ENCODE measurements at places on chromosomes 6 and 20.

GRCh38 chr20:33917831-33918525, 75.7 kb upstream of the RALY start:
- DNase-seq, result no peak

- no peak for DNase-seq
Observed at GRCh38 chr20:35257175-35257909, 20.6 kb downstream of the MMP24OS start.

GRCh38 chr6:128557081-128557480, 36.7 kb upstream of the PTPRK start:
- no peak for DNase-seq

- no peak for DNase-seq
Observed at GRCh38 chr6:131635384-131636340, 1.4 kb upstream of the ENPP3 start.

- peak; percentile 17 for DNase-seq
Observed at GRCh38 chr6:6277413-6277812, 43.0 kb downstream of the F13A1 start.

DNA sequence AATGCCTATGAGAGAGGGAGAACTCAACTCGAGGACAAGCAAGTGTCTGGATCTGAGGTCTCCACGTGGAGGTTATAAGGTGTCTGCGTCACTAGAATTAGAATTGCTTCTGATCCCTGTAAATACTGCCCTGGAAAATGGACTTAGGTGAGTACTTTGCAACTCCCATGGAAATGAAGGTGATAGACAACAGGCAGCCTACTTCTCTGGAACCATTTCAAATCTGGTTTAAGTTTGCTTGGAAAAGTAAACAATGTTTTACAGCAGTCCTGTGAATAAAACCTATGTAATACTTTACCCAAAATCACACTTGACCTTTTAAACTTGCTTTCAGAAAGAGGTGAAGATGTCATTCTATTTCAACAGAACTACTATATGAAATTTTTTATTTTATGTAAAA, 70.1 kb upstream of the TENT5A start:
- DNase-seq, result no peak

DNA sequence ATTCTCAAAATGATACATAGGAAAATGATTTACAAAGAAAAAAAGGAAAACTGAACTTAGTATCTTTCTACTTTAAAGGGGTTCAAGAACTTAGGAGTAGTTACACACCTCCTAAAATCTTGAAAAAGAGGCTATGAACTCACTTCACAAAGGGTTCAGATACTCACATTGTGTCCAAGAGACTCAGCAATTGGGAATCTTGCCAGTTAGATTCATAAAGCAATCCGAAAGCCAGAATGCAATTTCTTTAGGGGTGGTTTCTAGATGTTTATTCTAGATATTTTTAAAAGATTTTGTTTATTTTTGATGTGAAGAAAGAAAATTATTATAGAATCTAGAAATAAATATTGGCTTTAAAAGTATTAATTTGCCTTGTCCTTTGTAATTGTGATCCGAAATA, 1.7 kb upstream of the MYB start:
- DNase-seq, result peak; percentile 37

GRCh38 chr6:93954584-93954983, 535.2 kb upstream of the EPHA7 start:
- no peak for DNase-seq

- peak; percentile 57 for DNase-seq
Observed at GRCh38 chr6:36126553-36127458, 3.5 kb upstream of the MAPK13 start.

DNA sequence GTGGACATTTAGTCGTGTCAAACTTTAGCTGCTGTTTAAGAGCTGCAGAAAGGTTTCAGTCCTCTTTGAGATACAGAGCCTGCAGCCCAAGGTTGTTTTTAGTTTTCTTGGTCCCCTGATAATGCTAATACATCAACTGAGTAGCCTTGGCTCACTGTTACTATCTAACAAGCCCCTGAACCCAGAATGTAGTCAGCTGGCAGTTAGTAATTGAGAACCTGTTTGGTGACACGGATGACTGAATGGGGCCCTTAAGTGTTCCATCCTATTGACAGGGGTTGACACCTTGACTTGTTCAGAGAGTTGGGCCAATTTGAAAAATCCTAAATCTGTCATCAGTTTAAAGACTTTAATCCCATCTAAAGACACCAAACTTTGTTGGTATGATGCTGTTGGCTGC, 2.8 kb downstream of the RTN4IP1 start:
- DNase-seq, result no peak

GRCh38 chr6:167548451-167548850, 223.6 kb downstream of the TTLL2 start:
- DNase-seq, result no peak

DNA sequence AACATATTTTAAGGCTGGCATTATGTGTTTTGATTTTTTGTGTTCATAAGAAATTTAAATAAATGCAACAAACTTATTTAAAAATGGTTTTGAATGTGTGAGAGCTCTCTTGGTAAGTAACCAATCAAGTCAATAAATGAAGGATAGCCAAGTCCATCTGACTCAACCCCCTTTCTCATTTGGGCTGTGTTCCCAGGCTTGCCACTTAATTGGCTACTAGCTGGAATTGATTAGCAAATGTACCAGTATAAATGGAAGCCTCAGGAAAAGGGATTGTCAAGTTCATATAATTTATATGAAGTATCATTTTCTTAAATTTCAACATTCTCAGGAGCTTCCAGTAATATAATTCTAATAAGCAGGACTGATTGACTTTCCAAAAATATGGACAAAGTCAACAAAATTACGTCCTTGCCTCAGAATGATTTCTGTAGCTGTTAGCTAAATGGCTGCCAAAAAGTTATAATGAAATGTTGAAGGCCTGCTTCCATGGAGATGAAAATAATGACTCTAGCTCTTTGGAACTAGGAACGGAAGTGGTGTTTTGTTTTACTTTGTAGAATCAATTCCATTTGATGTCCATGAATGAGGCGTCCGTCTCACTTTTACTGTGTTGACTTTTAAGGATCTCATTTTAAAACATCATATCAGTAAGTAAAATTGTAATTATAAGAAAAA, 614.9 kb downstream of the CDH26 start:
- no peak for DNase-seq
